ENCODE measurements at places on chromosomes 3 and 15.

- no peak for DNase-seq
Measured at GRCh38 chr3:39752019-39752637, 57.3 kb upstream of the MYRIP start.

- no peak for DNase-seq
Measured at GRCh38 chr3:176375519-176375918, 821.8 kb downstream of the TBL1XR1 start.

DNA sequence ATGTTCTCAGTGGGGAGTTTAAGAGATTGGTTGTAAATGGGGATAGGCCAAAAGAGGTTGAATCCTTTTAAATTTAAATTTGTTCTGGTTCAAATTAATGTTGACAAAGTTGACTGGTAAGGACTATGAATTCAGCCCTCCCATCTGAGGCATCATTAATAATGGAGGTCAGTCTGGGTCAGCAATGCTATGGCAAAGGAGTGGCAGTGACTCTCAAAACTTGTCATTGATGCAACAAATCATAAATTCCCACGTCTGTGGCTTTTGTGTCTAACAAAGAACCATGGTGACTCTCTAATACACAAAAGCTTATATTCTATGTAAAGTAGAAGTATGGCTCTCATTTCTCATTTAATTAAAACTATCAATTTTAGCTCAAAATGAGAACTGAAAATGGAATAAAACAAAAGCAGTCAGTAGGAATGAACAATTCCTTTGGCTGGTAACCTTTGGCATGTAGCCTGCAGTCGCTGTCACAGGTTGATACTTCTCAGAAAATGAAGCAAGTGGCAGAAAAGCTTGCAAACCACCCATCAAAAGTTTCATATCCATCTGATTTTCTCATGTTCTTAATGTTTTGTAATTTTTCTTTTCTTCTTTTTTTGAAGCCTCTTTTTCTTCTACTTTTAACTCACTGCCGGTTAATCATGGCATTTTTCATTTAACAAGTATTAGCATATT, 12.2 kb upstream of the ZBED2 start:
- no peak for DNase-seq

DNA sequence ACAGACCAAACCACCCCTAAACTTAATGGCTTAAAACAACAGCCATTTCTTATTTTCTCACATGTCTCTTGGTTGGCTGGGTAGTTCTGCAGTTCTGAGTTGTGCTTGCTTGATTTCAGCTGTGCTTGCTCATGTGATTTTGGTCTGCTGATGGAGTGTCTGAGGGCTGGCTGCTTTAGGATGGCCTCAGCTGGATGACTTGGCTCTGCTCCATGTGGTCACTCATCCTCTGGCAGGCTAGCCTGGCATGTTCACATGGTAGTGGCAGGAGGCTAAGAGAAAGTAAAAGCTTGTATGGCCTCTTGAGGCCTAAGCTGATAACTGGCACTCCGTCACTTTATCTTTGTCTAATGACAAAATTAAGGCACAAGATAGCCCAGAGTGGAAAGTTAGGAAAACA, 4.1 kb downstream of the SV2B start:
- DNase-seq, result no peak

GRCh38 chr3:172057624-172058327, 18.4 kb downstream of the FNDC3B start:
- DNase-seq, result no peak

DNA sequence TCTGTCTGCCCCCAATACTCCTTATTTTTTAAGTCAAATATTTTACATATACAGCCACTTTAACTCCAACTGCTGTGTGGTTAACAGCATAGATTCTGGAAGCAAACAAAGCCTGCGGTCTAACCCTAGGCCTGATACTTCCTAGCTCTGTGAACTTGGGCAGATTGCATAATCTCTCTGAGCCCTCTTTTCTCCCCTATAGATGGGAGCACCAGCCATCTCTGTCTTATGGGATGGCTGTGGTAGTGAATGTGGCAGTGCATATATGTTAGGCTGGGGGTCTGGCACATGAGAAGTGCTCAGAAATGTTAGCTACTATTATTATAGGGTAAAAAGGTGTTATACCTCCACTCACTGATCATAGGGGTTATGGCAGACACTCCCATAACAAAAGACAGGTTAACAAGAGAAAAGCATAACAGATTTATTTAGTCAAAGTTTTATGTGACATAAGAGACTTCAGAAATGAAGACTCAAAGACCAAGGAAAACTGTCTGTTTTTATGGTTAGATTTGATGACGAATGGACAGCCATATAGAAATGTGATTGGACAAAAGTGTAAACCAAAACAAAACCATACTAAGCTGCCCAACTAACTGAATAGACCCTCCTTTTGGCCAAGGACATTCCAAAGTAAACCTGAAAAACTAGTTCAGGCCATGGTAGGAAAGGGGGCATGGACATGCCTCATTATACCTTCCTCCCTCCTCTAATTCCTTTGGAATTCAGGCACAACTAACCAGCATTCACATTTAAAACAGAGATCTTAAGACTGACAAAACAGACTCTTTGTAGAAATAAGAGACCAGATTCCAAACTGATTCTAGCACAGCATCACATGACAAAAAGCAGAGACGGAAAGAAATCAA, 53.9 kb upstream of the DAZL start:
- DNase-seq, result no peak

- DNase-seq, result no peak
Measured at GRCh38 chr3:359672-360071, 163.1 kb downstream of the CHL1 start.

GRCh38 chr15:72042865-72043264, 75.1 kb downstream of the MYO9A start:
- DNase-seq, result no peak
